AG09309 (cell line): ENCODE measurements at places on chromosomes 5 and 9.

DNA sequence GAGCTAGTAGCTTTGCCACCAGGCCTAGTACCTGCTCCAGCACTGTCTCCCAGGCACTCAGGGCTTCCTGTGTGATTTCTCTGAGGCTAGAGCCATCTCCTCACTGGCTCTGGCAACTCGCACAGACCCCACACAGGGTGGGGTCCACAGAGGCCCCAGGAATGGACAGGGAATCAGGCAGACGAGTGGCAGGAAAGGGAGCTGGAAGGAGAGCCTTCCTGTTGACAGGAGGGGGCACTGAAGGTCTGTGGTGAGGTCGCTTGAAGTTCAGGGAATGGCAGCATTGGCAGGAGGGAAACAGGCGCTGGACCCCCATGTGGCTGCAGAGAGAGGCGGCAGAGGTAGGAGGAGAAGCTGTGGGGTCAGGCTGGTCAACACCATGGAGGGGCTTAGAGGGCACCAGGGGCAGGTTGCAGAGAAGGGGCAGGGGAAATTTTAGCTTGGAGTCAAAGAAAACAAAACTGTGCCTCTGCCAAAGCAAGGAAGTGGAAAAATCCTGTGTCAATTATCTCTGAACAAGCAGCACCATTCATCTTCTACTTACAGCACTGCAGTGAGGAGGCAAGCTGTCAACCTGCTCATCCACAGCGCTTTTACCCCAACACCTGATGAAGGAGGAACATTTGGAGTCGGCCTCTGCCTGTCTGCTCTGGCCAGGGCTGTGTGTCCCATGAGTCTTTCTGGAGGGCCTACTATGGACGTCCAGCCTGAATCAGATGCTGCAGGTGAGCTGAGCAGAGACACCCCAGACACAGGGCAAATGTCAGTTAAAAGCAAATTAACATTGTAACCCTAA lies 270.2 kb downstream of the FSTL4 start:
- DNase-seq, result no peak

- DNase-seq, result no peak
These were observed 7.2 kb downstream of the S1PR3 start for GRCh38 chr9:88998503-88998902.

DNA sequence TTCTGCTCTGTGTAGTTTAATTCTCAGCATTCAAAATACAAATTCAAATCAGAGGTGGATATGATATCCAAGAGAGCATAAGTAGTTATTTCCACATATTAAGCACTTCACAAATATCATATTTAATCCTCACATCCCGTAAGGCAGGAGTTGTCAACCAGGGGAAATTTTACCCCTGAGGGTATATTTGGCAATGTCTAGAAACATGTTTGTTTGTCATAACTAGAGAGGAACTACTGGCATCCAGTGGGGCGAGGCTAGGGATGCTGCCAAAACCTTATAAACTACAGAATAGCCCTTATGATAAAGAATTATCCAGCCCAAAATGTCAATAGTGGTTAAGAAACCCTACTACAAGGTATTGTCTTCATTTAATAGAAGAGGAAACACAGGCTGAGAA lies 619.4 kb downstream of the SLCO4C1 start:
- no peak for DNase-seq

GRCh38 chr9:88820055-88820454 lies 171.2 kb upstream of the S1PR3 start:
- no peak for DNase-seq

- DNase-seq, result no peak
These were observed 4.0 kb upstream of the SLC46A2 start for GRCh38 chr9:112894699-112895098.

GRCh38 chr9:94623253-94623652 lies 16.1 kb downstream of the FBP1 start:
- no peak for DNase-seq

- no peak for DNase-seq
These were observed 364.7 kb upstream of the CD180 start for GRCh38 chr5:67561151-67561932.

- DNase-seq, result no peak
These were observed 60.1 kb upstream of the GNE start for GRCh38 chr9:36318212-36318802.

GRCh38 chr9:5518937-5519319 lies 8.6 kb downstream of the PDCD1LG2 start:
- DNase-seq, result no peak

DNA sequence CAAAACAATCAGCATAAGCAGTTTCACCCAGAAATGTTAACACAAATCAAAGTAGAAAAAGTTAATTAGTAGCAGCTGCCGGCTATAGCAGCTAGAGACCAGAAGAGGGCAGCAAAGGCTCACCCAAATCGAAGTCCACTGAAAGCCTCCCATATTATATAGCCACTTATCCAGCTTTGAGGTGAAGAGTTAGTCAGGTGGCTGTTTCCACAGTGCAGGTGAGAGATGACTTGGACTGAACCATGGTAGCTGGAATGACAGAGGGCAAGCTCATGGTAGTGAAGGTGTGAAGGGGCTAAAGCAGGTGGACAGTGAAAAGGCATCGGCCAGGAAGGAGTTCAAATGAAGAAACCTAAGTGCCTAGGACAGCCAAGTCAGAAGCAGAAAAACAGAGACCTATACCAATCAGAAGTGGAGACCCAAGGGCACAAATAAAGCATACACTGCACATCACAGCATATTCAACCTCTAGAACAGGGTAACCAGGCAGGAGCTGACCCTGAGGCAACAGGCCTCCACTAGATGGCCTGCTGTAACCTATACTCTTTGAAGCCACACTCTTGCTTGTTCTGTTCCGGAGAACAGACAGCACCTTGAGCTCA lies 7.2 kb upstream of the RNF38 start:
- no peak for DNase-seq

GRCh38 chr9:38244971-38245370 lies 147.5 kb upstream of the ALDH1B1 start:
- no peak for DNase-seq

DNA sequence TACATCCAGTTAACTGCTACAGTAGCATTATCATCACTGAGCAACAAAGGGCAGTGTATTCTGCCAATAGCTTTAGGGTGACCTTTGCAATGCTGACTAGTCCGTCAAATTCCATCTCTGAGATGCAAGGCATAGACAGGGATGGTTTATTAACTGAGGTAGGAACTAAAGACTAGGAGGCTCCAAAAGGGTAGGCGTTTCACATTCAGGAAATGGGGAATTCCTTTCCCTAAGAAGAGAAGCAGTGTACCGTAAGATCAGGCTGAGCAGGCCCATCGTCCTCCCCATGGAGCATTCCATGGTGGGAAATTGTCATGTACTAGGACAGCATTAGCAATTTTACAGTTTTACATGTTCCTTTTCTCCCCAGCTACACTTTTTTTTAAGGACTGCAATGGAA lies 157.7 kb downstream of the BNC2 start:
- no peak for DNase-seq

DNA sequence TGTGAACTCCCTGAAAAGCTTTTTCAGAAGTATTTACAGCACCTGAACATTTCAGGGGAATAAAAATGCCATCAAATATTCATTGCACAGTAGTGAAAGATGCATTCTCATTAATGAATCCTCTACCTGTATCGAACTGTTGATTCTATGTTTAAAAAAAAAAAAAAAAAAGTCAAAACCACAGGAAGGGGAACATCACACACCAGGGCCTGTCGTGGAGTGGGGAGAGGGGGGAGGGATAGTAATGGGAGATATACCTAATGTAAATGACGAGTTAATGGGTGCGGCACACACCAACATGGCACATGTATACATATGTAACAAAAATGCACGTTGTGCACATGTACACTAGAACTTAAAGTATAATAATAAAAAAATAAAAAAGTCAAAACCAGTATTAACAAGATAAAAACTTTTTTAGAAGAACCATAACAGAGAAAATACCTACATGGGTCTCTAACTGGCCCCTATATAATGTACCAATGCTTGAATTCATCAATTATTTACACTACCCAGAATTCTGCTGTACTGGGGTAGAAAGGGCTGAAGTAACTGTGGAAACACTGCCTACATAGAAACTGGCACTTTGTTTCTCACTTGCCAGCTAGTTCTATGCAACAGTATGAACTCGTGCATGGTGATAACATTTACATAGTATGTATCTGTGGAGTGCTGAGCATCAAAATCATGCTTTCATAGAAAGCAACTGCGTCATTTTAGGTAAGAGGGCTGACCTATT lies 48.9 kb downstream of the GNAQ start:
- no peak for DNase-seq

DNA sequence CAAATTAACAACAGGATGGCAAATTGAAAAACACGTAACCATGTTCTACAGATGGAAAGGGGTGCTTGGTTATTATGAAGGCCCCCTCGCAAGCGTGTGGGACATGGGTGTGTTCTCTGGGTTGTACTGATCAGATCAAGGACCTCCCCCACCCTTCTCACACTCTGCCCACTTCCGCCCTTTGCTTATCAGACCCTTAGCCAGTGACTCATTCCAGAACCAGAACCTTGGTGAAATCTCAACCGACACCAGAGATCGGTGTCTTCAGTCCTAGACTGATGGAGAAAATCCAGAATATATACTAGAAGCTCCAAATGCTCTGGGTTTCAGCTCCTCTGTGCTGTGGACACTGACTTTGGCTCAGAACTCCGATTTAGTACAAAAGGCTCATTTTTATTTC lies 64.9 kb downstream of the PTTG1 start:
- no peak for DNase-seq

- no peak for DNase-seq
These were observed 340.6 kb downstream of the CAAP1 start for GRCh38 chr9:26551971-26552370.

GRCh38 chr5:176781638-176782570 lies 28.5 kb upstream of the UNC5A start:
- DNase-seq, result no peak

- no peak for DNase-seq
These were observed 450.4 kb upstream of the NMUR2 start for GRCh38 chr5:152855441-152855840.

DNA sequence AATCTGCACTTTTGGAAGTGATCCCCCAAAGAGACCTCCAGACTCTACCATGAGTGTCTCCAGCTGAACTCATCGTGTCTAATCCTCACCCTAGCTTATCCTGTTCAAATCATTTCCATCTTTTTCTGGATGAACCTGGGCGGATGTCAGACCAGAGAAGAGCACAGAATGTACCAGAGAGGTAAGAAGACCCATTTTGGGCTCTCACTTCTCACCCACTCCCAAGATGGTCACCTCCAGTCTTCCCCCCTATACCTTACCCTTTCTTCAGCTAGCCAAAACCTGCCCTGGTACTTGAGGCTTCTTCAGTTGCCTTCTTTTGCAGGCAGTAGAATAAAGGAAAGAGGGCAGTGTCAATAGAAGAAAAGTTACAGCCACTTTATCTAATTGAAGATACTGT lies 27.9 kb upstream of the ANXA2R start:
- no peak for DNase-seq

- no peak for DNase-seq
These were observed 463.7 kb downstream of the DNAH5 start for GRCh38 chr5:13480834-13481233.

GRCh38 chr5:88483964-88484672 lies 215.5 kb upstream of the TMEM161B start:
- DNase-seq, result no peak

- no peak for DNase-seq
These were observed 630 bp downstream of the PSMB7 start for GRCh38 chr9:124414612-124415011.

DNA sequence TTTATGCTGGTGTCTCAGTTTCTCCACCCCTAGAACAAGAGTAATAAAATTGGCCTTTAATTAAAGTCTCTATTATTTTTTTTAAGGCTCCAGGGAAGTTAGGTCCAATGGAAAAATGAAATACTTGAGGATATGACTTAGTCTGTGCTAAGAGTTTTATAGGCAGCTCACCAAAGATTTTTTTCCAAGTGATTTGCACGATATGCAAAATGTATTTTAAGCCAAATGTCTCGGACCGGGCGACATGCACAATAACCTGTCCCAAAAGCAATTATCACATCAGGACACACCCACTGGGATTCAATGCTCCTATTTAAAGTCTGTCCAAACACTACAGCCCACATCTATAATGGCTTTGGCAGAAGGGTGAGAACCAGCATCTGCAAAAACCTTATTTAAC lies 136.1 kb upstream of the ANKH start:
- peak; percentile 53 for DNase-seq

DNA sequence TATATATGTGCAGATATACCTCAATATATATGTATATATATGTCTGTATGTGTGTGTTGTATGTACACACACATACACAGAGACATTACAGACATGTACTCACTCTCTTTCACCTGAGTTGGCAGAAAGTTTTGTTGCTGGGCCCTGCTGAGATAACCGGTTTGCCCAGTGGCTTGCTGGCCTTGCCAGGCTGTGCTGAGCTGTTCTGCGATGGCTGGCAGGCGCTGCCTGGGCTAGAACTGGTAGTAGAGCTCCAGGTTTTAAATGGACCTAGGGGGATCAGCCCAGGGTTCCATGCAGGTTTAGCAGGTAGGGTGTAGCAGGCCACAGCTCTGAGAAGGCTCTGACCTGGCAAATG lies 394.3 kb downstream of the GADD45G start:
- no peak for DNase-seq

DNA sequence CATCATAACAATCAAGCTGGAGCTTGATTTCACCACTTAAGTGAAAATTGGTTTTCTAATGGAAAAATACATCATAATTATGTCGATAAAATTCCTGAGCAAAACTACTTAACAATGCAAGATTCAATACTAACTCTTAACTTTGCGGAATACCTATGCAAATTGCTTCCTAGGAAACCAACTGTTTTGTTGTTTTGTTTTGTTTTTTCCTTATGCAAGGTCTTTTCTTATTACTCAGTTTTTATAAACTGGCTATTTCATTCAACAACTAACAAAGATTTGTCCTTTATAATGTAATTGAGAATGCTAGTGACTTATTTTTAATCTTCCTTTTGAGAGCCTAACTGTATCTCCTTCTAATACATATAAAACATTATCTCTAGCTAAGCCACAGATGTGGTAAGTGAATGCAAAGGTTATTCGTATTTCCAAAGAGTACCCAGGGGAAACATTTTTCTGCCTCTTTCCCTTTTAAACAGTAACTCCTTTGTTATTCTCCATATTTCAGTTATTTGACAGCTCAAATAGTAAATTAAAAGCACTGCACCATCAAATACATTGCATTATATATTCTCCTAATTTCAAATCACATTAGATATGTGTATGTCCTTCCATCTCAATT lies 609.4 kb downstream of the SLCO4C1 start:
- no peak for DNase-seq

DNA sequence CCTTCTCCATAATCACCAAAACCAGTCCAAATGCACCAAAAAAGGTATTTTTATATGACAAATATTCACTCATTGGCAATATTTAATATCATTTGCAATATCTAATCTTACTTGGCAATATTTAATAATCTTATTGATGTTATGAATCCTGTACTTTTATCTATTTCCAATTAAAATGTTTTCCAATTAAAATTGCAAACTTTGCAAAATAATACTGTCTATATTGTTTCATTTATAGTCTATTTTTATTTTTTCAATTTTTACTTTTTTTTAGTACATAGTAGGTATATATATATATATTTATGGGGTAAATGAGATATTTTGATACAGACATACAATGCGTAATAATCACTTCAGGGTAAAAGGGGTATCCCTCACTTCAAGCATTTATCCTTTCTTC lies 109.9 kb downstream of the AGTPBP1 start:
- DNase-seq, result no peak

GRCh38 chr5:62722360-62722759 lies 143.7 kb downstream of the LRRC70 start:
- DNase-seq, result no peak
